ENCODE measurements at places on chromosomes 2 and 18.

GRCh38 chr18:51655327-51655698, 457.8 kb upstream of the MEX3C start:
- peak; percentile 75 for DNase-seq

- DNase-seq, result peak; percentile 69
Measured at GRCh38 chr2:111122631-111123421, 2.1 kb downstream of the BCL2L11 start.

DNA sequence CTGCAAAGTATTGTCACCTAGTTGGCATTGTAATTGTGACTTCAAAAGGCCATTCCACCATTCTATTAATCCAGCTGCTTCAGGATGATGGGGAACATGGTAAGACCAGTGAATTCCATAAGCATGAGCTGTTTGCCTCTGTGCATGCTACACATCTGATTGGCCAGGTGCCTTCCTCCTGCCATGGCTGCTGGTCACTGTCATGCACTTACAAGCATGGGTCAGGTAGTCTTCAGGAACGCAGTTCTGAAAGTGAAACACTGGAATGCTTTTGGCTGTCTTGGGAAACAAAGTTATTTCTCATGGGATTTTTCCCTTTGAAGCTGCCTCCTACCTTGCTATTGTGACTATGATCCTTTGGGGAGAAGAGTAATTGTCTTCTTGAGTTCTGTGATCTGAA, 267.6 kb downstream of the GBX2 start:
- no peak for DNase-seq

- no peak for DNase-seq
Measured at GRCh38 chr18:64747803-64748202, 598.9 kb upstream of the LINC00305 start.

GRCh38 chr2:218375212-218375611, 6.9 kb upstream of the SLC11A1 start:
- DNase-seq, result no peak

- no peak for DNase-seq
Measured at GRCh38 chr2:126368758-126369157, 287.2 kb upstream of the GYPC start.

DNA sequence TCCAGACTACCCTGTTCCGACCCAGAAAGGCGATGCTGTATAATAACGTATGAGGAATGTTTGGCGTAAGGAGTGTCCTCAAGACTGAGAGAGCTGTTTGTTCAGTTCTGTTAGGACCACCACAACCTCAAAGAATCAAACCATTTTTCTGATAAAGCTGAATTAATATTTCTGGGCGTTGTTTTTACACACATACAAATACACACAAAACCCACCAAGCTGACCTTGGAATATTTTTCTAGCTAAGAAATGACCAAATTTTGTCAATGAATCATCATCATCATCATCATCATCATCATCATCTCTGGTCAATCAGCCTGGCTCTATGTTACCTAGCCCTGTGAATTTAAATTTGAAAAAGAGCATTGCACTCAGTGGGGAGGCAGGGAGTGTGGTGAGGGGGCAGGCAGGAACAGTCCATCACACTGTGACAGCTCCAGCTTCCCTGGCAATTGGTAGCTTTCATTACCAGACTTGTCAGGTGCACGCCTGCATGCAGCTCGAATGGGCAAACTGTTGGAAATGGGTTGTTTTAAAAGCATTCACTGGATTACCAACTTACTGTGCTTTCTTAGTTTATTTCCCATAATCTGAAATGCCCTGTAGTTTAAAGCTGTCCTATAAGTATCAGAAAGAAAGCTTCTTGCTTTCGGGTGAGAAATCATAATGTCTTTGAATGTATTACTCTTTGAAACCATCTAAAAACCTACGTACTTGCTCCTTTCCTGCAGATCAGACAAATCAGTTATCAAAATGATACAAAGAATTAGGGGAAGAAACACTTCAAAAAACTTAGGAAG, 6.9 kb upstream of the POU3F3 start:
- no peak for DNase-seq

GRCh38 chr18:45889419-45890064, 64.1 kb downstream of the SIGLEC15 start:
- no peak for DNase-seq

GRCh38 chr2:225379856-225380255, 19.7 kb upstream of the NYAP2 start:
- no peak for DNase-seq

DNA sequence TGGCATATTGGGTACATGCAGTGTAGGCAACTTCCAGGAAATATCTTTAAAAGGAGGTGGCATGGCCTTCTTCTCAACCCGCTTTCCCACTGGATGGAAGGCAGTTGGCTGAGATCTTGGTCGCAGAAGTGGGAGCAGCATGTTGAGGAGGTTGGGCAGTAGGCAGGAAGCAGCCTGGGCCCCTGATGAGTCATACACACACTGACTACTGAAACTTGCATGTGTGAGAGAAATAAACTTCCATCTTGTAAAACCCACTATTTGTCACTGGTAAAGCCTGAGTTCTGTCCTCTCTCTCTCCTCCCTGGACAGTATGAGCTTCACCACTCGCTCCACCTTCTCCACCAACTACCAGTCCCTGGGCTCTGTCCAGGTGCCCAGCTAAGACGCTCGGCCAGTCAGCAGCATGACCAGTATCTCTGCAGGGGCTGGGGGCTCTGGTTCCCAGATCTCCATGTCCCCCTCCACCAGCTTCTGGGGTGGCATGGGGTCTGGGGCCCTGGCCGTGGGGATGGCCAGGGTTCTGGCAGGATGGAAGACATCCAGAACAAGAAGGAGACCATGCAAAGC, 233.8 kb upstream of the SPRED2 start:
- no peak for DNase-seq
